ENCODE measurements at places on chromosomes 2 and 18.
A peak's percentile ranks its signal among the peaks of the same experiment; 100 is the strongest.

GRCh38 chr18:4385876-4386275 is 69.2 kb downstream of the DLGAP1 start:
- DNase-seq: no peak

- no peak for DNase-seq
Measured at GRCh38 chr2:11701206-11701605, 31.2 kb upstream of the NTSR2 start.

- DNase-seq: no peak
Measured at GRCh38 chr2:202564226-202564625, 70.5 kb upstream of the FAM117B start.

DNA sequence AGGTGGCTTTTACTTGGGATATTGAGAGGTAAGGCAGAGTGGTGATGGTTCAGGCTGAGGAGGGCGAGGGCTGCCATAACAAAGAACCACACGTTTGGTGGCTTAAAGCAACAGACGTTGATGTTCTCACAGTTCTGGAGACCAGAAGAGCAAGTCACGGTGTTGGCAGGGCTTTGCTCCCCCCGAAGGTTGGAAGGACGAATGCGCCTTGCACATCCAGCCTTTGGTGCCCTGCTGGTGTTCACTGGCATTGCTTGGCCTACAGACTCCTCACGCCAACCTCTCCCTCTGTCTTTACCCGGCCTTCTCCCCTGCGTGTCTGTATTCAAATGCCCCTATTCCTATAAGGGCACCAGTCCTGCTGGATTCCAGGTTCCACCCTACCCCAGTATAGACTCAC is 125.4 kb downstream of the TPO start:
- no peak for DNase-seq

GRCh38 chr2:176872406-176872805 is 340.2 kb upstream of the HNRNPA3 start:
- DNase-seq: no peak

- DNase-seq: no peak
Measured at GRCh38 chr2:122031544-122032263, 276.3 kb downstream of the TSN start.

- DNase-seq: no peak
Measured at GRCh38 chr2:106278112-106278876, 84.2 kb upstream of the UXS1 start.

- peak; percentile 95 for DNase-seq
Measured at GRCh38 chr2:240921311-240921994, 15.3 kb downstream of the CROCC2 start.

DNA sequence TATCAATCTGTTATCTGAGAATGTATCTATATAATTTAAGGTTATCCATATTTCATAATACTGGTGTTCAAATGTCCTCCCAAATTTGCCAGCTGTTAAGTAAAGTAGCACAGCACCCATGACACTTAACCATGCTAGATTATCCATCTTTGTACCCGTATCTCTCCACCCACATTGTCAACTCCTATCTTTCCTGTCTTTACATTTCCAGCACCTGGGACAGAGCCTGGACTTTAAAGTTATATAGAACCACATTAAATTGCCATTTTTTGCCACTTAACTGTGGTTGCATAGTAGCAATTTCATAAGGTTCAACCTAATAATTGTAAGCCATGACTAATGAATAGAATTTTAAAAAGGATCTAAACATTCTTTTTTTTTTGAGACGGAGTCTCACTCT is 226.7 kb downstream of the NCKAP5 start:
- no peak for DNase-seq

DNA sequence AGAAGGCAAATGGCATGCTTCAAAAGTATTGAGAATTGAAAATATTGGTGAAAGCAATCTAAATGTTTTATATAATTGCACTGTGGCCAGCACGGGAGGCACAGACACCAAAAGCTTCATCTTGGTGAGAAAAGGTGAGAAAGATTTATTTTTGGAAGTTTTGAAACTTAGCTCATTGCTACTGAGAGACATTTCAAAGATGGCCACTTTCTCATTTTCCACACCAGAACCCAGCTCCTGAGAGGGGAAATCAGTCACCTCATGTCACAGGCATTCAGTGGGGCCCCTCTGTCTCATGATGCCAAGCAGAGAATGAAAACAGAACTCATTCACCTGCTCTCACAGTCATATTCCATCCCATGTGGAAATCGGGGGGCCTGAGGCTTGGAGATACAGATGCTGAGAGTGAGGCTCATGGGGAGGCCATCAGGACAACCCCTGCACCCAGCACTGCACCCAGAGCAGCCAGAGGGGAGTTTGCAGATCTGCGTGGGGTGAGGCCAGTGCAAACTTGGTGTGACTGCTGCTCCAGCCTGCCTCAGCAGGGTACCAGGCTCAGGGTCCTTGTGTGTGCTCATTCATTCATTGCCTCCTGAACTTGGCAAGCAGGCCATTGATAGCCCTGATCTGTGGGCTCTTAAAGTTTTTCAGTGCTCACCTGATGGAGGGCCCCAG is 31.4 kb downstream of the IL18R1 start:
- DNase-seq: no peak

GRCh38 chr2:126963390-126963789 is 64.7 kb downstream of the TEX51 start:
- no peak for DNase-seq

- DNase-seq: no peak
Measured at GRCh38 chr18:13570216-13570615, 156.1 kb downstream of the FAM210A start.

DNA sequence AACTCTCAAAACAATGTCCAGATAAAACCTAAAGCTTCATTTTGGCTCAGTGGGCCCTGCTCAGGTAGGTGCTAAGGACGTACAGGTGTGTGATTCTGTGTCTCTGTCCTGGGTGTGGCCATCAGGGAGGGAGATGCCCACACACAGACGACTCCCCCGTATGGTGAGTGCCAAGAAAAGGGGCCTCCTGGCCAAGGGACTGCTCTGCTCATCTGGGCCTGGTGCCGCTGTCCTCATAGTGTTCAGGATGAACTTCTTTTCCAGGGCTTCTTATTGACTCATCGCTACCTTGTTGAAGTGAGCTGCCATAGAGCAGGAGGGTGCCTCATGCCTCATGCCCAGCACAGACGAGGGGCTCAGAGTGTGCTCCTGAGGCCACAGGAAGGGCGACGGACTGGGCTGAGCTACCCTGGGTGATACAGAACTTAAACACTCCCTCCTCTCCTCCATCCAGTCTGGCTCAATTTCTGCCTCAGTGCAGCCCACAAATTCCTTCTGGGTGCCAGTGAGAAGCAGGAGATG is 57.8 kb downstream of the ITGB1BP1 start:
- no peak for DNase-seq

- no peak for DNase-seq
Measured at GRCh38 chr2:205644018-205644417, 38.3 kb upstream of the NRP2 start.

DNA sequence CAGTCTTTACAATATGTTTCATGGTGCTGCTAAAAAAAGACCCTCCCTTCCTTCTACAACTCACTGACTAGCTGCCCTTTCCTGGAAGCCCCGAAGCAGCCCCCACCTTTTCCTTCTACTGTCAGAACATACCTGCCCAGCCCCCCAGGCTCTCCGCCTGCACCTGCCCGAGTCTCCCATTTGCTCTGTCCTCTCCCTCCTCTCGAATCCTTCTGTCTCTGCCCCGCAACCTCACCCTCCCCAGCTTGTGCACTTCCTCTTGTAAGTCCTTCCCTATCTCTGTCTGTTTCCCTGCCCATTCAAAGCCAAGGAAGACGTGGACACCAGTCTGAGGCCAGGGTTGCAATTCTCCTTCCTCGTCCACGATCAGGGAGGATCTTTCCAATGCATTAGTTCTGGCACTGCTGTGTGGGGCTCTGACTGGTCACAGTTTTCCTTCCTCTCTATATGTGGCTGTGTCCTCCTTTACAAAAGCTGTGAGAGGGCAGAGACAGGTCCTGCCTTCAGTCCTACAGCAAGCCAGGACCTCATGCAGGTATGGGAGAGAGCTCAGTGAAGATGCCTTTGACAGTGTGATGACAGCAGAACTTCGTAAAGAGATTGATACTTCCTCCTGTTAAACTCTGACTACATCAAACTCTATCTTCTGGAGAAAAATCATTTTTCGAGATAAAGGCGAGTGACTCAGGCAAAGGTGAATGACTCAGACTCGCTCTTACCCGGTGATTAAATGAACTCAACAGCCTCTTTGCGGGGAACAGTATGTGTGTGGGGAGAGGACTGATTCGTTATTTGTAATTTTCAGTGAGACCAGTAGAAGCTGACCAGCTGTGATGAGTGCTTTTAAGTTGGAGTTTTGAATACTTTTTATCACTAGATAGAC is 14.2 kb downstream of the TNFRSF11A start:
- peak; percentile 61 for DNase-seq

DNA sequence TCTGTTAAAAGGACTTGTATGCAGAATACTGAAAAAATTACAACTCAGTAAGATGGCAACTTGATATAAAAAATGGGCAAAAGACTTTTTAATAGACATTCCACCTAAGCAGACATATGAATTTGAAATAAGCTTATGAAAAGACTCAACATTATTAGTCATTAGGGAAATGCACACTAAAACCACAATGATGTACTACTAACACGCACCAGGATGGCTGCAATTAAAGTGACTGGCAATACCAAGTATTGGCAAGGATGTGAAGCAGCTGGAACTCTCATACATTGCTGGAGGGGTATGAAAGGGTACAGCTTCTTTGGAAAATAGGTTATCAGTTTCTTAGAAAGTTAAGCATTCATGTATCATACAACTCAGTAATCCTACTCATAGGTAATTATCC is 3.2 kb upstream of the ENOSF1 start:
- DNase-seq: peak; percentile 69

DNA sequence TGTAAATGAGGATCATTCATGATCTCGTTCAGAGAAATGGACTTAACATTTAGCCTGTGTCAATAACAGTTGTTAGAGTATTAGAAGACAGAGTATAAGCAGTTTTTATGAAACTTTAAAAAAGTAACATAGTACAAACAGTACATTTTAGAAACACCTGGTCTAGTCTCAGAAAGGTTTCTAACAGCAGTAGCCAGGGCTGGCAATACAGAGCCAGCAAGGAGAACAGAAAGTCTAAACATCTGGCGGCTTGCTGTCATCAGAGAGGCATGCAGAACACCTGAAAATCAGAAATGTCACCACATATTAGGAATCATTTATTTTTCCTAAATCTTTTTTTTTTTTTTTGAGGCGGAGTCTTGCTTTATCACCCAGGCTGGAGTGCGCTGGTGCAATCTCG is 50.1 kb downstream of the RPL31 start:
- no peak for DNase-seq

- DNase-seq: no peak
Measured at GRCh38 chr2:18276583-18277075, 283.8 kb downstream of the RDH14 start.

DNA sequence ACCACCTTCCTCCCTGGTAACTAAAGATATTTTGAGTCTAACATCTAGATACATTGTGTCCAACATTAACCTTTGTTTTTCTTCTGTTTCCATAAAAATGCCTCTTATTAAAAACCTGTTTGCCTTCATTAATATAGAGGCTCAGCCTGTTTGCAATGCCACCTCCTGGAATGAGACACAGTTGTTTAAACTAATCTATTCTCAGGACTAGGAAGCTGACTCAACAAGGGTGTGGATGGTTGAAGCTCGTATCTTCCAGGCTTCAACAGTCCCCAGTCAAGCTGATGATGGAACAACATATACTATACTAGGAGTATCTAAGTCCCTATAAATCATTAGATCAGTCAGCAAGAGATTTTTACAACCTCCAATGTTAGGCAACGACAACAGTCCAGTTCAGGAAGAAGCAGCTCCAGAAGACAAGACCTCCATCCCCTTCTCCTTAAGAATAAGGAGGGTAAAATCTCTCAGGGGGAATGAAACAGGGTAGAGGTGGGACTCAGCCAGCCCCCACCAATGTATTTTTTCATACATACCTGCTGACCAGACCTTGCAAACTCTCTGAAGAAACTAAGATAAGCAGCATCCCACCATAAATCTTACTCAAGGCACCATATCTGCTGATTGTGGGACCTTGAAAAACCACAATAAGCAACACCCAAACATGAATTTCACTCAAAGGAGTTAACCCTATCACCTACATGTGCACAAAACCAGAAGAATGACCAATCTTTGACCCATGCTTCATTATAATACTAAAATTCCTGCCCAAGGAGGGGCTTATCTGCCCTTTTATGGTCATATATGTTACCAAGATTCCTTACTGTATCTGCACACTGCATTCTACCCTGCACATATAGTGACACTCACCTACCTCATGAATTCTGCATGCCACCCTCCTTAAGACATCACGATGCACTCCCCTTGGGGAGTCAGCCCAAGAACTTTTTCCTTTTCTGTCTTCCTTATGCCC is 21.4 kb downstream of the ZNF24 start:
- DNase-seq: no peak

GRCh38 chr2:44562737-44563136 is 201.0 kb downstream of the CAMKMT start:
- no peak for DNase-seq

DNA sequence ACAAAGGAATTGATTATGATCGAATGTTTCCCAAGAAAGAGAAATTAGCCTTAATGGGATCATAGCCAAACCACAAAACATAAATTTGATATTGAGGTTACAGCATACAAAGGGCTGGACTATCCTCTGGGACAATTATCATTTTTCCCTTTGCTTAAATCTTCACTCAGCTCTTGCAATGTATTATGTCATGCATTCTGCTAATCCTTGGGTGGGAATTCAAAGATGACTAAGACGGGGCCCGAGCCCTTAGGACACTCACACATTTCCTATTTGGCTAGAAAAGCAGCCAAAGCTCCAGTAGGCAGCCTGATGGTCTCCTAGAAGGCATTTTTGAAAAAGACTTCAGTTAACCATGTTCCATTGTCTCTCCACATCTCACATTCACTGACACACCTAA is 17.2 kb upstream of the NMI start:
- DNase-seq: peak; percentile 92

DNA sequence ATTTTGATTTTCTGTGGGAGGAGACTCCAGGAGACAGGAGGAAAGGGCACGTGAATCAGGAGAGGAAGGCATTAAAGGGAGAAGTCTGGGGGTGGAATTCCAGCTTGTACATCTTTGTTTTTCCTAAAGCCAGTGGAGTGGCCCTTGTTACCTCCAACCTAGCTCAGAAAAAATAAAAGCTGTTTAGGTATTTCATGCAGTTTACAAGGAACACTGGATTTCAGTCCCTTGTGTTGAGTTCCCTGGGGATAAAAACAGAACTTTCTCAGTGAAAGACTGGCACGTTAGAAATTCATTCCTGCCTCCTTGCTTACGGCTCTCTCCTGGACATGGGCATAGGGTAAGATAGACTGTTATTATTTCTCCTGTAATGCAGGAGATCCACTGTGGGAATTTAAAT is 170.2 kb downstream of the ZEB2 start:
- no peak for DNase-seq

GRCh38 chr2:8488001-8488738 is 193.7 kb upstream of the ID2 start:
- no peak for DNase-seq

GRCh38 chr2:156099382-156099781 is 233.1 kb downstream of the NR4A2 start:
- DNase-seq: no peak

- peak; percentile 24 for DNase-seq
Measured at GRCh38 chr2:176002688-176003210, 682 bp upstream of the LNPK start.

Data from fibroblast of skin of right quadriceps (primary cell).